ENCODE measurements at places on chromosomes 12 and 14. TPM values are rescaled to one million over a fixed set of nuclear protein-coding genes. Genes with fewer than 3 reads are reported as not detected.

DNA sequence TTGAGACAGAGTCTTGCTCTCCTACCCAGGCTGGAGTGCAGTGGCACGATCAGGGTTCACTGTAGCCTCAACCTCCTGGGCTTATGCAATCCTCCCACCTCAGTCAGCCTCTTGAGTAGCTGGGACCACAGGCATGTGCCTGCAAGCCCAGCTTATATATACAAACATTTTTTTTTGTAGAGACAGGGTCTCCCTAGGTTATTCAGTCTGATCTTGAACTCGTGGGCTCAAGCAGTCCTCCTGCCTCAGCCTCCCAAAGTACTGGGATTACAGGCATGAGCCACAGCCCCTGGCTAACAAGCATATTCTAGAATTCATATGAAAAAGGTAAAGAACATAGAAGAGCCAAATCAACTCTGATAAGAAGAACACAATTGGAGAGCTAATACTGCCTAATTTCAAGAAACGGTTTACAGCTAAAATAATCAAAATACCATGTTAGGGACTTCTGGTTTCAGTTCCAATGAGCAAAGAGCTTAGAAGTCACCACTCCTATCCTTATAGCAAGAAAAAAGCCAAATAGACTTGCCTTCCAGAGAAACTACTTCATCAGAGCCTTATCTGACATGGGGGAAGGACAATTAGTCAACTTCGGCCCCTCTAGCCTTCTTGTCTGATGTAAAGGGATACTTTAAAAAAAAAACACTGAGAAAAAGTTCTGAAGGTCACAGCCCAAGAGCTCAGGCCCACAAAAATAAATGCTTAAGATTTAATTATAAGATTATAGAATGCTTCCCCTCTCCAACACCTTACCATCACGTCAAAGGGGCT lies 37.6 kb downstream of the TMEM116 start:
- no peak for DNase-seq

- no peak for DNase-seq
Measured at GRCh38 chr14:55585854-55586253, 5.8 kb downstream of the KTN1 start.

The SIRT4 gene
- total RNA-seq = 3.3 TPM

The FAM222A gene
- 1.2 TPM for total RNA-seq

DNA sequence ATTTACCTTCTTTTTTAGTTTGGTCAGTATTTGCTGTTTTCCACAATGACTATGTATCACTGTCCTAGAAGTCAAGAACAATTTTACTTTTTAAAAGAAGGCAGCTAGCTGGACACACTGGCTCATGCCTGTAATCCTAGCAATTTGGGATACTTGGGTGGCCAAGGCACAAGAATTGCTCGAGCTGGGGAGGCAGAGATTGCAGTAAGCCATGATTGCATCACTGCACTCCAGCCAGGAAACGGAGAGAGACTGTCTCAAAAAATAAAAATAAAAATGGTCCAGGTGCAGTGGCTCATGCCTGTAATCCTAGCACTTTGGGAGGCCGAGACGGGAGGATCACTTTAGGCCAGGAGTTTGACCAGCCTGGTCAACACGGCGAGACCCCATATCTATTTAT lies 28.3 kb downstream of the MDM1 start:
- no peak for DNase-seq

The ZC2HC1C gene
- 1.8 TPM for total RNA-seq

The LRP1-AS gene
- total RNA-seq = not detected

The DCN gene
- not detected for total RNA-seq

DNA sequence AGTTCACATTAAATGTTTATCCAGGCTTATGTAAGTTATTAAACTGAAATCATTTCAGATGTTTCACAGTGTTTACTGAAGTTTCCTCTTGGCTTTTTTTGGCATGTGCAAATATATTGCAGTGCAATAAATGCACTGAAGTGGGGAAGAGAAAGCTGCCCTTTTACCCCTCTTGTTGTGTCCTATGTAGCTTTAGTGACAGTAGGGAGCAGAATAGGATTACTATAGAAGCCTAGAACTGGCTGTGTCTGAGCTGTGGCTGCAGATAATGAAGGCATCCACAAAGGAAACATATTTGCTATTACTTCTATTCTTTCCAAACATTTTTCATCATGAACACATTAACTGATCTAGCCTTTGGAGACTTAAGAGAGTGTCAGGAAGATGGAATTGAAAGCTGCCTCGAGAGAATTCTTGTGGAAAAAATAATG lies 24.1 kb upstream of the CNTN1 start:
- no peak for DNase-seq

- peak; percentile 75 for DNase-seq
Measured at GRCh38 chr12:131104463-131105350, 151.0 kb downstream of the ADGRD1 start.
